ENCODE measurements at places on chromosomes 1 and 21. TPM values are rescaled to one million over a fixed set of nuclear protein-coding genes. Genes with fewer than 3 reads are reported as not detected.

NDUFV3 gene
- polyA plus RNA-seq = 25.9 TPM

MPL gene
- polyA plus RNA-seq = not detected

LIN9 gene
- 2.2 TPM for polyA plus RNA-seq

ATP5IF1 gene
- polyA plus RNA-seq = 189 TPM

ILDR2 gene
- polyA plus RNA-seq = 0.10 TPM

SPRR3 gene
- not detected for polyA plus RNA-seq

UBASH3A gene
- not detected for polyA plus RNA-seq

FCER1G gene
- 0.66 TPM for polyA plus RNA-seq

CHI3L1 gene
- polyA plus RNA-seq = 6.4 TPM

S100A1 gene
- polyA plus RNA-seq = 0.31 TPM

UHMK1 gene
- polyA plus RNA-seq = 34.7 TPM

ZFP69 gene
- polyA plus RNA-seq = 1.8 TPM

FMO2 gene
- 2.0 TPM for polyA plus RNA-seq

CAPZA1 gene
- polyA plus RNA-seq = 273 TPM

FAM78B gene
- polyA plus RNA-seq = 0.05 TPM

KCNN3 gene
- polyA plus RNA-seq = 0.09 TPM

LAX1 gene
- polyA plus RNA-seq = not detected

BACE2 gene
- polyA plus RNA-seq = 61.4 TPM

TNFRSF9 gene
- 0.94 TPM for polyA plus RNA-seq

NBPF14 gene
- polyA plus RNA-seq = 29.5 TPM

CD5L gene
- polyA plus RNA-seq = not detected

PLPP3 gene
- polyA plus RNA-seq = 181 TPM

TMPRSS2 gene
- polyA plus RNA-seq = not detected

KCNK2 gene
- polyA plus RNA-seq = 19.7 TPM

NMNAT2 gene
- 0.16 TPM for polyA plus RNA-seq

SLAMF9 gene
- not detected for polyA plus RNA-seq

SLC30A2 gene
- not detected for polyA plus RNA-seq

UBE2U gene
- not detected for polyA plus RNA-seq

GBP3 gene
- 94.1 TPM for polyA plus RNA-seq

HSPA6 gene
- polyA plus RNA-seq = 0.27 TPM

LCE1F gene
- polyA plus RNA-seq = not detected

BROX gene
- polyA plus RNA-seq = 9.0 TPM

DMRTA2 gene
- polyA plus RNA-seq = not detected

C4BPB gene
- not detected for polyA plus RNA-seq

SDHB gene
- 232 TPM for polyA plus RNA-seq

ELF3 gene
- 0.72 TPM for polyA plus RNA-seq

B4GALT2 gene
- 39.0 TPM for polyA plus RNA-seq

LCE1C gene
- polyA plus RNA-seq = not detected

LCE6A gene
- polyA plus RNA-seq = not detected

ZDHHC18 gene
- polyA plus RNA-seq = 29.2 TPM

IGSF3 gene
- 0.05 TPM for polyA plus RNA-seq

FOXD3 gene
- not detected for polyA plus RNA-seq

CNR2 gene
- polyA plus RNA-seq = not detected

TNFSF4 gene
- polyA plus RNA-seq = 29.3 TPM

PCSK9 gene
- 0.17 TPM for polyA plus RNA-seq

ATAD3C gene
- not detected for polyA plus RNA-seq

CLCA4 gene
- polyA plus RNA-seq = not detected

FAM110D gene
- polyA plus RNA-seq = not detected

AGMAT gene
- polyA plus RNA-seq = 0.74 TPM

ALG14 gene
- 3.1 TPM for polyA plus RNA-seq

NLRP3 gene
- polyA plus RNA-seq = 0.06 TPM

ATP1B1 gene
- polyA plus RNA-seq = 25.0 TPM

RHD gene
- not detected for polyA plus RNA-seq

THEM5 gene
- not detected for polyA plus RNA-seq

HAO2 gene
- polyA plus RNA-seq = not detected

OR6N1 gene
- not detected for polyA plus RNA-seq

CYP4A11 gene
- not detected for polyA plus RNA-seq

DNALI1 gene
- 14.2 TPM for polyA plus RNA-seq
